ENCODE measurements at places on chromosomes 16 and 17.
A peak's percentile ranks its signal among the peaks of the same experiment; 100 is the strongest.

GRCh38 chr17:44677136-44677535 lies 12.4 kb downstream of the CCDC43 start:
- DNase-seq = no peak

DNA sequence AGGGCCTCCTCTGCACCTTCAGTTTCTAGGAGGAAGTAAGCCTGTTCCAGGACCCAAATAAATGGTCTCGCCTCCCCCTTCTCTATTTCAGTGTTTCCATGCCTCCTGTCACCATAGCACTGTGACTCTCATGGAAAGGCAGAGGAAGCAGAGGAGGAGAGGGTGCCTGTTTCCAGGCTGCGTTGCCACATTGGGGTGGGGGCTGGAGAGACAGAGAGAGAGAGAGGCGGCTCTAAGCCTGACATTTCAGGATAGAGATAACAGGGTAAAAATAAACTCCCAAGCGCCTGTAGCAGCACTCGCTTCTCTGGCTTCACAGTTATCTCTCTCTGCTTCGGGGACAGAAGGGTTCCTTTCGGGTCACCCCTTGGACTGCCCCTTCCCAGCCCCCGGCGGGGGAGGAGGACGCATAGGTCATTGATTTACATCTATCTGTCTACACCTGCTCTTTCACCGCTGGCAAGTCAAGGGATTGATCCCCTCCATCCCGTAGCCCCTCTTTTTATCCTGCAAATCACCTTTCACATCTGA lies 71.2 kb upstream of the MRTFB start:
- no peak for DNase-seq

DNA sequence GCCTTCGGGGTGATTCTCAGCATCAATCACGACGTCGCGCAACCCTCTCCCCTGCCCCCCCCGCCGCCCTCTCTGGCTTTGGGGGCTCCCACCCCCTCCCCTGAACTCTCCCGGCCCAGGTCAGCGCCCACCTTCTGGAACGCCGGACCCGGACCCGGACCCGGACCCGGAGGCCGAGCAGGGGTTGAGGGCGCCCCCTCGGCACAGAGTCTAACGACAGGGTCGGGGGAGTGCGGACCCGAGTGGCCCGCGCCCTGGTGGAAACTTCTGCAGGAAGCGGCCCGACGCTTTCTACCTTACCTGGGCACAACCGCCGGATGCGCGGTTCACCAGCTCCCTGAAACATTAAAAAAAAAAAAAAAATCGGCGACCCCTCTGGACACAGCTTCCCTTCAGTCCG lies 16.2 kb downstream of the SALL1 start:
- DNase-seq = no peak

- DNase-seq = peak; percentile 67
Measured at GRCh38 chr16:30052671-30053372, 12.7 kb upstream of the ALDOA start.

DNA sequence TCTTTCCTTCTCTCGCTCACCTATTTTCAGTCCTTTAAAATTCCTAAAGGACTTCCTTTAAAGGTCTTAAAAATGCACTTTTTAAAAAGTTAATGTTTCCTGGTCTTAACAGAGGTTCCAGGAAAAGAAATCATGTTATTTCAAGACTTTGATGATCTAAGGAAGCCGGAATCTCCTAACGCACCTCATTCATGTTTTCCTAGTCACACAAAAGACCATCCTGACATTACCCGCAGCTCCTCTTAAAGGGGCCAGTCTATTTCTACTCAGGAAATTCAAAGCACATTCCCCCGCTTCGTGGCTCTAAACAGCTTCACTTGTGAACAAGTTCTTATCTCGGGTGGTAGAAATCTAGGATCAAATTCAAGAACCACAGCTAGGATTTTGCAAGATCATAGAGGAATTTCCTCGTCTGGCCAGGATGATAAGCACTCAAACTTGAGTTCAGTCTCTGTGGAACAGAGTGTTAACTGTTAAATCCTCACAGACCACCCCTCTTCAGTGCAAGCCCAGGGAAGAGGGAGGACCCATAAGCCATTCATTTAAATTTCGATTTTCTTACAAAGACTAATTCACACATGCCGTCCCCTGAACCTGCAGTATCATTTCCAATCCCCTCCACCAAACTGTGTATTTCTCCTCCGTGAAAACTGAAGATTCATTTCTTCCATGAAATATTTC lies 137.1 kb upstream of the AXIN2 start:
- no peak for DNase-seq

DNA sequence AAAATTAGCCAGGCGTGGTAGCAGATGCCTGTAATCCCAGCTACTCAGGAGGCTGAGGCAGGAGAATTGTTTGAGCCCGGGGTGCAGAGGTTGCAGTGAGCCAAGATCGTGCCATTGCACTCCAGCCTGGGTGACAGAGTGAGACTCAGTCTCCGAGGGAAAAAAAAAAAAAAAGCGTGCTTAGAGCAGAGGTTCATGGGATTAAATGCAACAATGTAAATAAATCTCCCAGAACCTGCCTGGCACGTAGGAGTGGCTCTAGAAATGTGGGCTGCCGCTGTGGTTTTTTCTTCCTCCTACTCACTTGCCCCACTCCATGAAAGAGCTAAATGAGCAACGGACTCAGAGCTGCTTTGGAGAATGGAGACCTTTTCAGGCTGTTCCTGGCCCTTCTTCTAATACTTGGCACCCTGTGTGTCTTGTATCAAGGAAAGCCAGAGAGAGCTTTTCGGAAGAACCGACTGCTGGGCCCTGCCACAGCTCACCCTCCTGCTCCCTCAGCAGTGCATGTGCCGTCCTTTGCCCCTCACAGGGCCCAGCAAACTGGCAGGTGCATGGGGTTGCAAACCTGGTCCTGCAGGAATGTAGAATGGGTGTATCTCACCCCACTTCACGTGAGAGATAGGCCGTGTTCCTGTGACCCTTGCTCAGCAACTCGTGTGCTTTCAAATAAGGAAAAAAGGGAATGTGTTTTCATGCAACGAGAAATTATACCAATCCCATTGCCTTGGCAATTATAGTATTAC lies 52.0 kb downstream of the LDHD start:
- DNase-seq = peak; percentile 96

GRCh38 chr16:71230122-71230845 lies at the start of gene HYDIN:
TSS of gene HYDIN (minus strand) at chr16:71230722. CDS start at chr16:71186895, 43,827 bp downstream.
- DNase-seq = no peak

- no peak for DNase-seq
Measured at GRCh38 chr17:80068301-80069222, 32.1 kb downstream of the CCDC40 start.

GRCh38 chr17:60392042-60392844 lies at the start of gene USP32:
TSS of gene USP32 (minus strand) at chr17:60392133. CDS start at chr17:60391939, 194 bp downstream.
- peak; percentile 99 for DNase-seq

DNA sequence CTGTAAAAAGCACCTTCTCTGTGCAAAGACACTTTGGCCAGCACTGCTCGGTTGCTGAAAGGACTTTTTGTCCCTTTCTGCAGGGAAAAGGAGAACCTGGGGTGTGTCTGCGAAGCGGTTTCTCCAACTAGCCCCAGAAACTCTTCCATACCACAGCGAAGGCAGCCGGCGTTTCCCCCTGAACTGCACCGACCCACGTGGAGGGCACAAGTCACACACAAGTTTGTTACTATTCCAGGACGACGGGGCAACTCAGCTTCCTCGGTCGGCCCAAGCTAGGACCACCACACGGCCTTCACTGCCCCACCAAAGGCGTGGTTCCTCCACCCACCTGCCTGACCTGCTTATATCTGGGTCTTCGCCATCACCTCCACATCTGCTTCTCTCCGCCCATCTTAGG lies 1.9 kb downstream of the RTN4RL1 start:
- DNase-seq = no peak

- DNase-seq = no peak
Measured at GRCh38 chr17:60248618-60249289, 99.0 kb downstream of the CA4 start.

- DNase-seq = no peak
Measured at GRCh38 chr17:76137001-76137350, 4.1 kb downstream of the FOXJ1 start.

DNA sequence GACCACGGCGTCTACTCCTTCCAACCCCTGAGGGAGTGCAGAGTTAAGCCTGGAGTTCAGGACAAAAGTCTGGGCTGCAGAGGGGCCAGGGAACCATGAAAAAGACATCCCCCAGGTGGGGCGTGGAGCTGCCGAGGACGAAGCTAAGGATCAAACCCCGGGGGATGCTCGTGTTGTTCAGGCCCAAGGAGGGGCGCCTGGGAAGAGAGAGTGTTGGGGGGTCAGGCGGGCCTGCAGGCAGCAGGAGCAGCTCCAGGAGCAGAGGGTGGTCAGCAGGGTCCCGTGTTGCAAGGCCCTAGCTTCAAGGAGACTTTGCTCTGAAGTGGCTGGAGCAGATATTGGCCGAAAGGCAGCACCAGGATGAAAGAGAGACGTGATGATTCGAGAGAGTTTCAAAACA lies 26.7 kb downstream of the NECAB2 start:
- DNase-seq = no peak

- DNase-seq = no peak
Measured at GRCh38 chr17:16938496-16939207, 33.3 kb downstream of the TNFRSF13B start.

DNA sequence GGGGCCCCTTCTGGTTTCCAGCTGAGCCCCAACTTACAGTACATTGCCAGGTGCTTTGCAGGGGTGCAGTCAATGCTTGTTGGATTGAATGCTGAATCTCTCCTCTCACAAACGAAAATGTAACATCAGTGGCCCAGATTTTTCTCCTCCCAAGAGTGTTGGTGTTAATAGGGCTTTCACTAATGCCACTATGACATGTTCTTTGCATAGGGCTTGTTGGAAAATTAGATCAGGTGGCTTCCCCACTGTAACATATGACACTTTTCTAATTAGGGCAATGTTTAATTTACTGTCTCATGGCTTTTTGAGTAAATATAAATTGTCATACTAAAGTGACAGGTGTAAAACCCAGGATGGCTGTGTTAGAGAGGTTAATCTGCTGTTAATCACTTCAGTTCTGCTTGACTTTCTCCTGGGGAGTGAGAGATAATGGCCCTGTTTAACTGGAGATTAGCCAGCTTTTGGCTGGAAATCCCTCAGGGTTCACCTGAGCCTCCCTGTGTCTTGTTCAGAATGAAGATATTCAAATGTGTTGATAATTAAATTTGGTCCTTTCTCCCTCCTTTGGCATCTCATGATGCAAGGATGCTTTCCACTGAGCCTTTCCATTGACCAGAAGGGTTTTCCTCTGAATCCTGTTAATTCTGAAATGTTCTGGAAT lies 502.3 kb downstream of the RBFOX1 start:
- no peak for DNase-seq

DNA sequence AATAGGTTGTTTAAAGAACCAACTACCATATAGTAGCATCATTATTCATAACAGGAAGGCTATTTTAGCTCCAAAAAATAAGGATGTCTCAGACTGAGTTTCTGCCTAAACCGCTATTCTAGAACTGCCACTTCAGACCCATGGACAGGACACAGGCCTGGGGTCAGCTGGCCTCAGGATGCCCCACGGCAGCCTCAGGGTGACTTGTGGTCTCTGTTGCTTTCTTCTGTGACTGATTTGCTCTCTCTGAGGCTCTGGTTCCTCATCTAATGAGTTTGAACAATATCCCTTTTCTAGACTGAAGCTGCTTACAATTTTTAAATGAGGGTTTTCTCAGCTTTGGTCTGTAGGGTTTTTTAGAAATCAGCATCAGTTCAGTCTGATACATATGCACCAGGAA lies 31.8 kb upstream of the IRF8 start:
- no peak for DNase-seq

GRCh38 chr16:27727941-27728340 lies 178.0 kb downstream of the KATNIP start:
- DNase-seq = no peak

GRCh38 chr16:88005968-88006367 lies 54.7 kb downstream of the BANP start:
- no peak for DNase-seq

- DNase-seq = peak; percentile 24
Measured at GRCh38 chr17:76191896-76192295, 48.4 kb downstream of the RNF157 start.

Data from Kasumi-1 (cell line).